ENCODE measurements at places on chromosomes 4 and X.

GRCh38 chr4:164819366-164819765, 57.6 kb upstream of the APELA start:
- DNase-seq, result no peak

- DNase-seq, result no peak
Observed at GRCh38 chrX:76126851-76127250, 46.0 kb upstream of the PBDC1 start.

DNA sequence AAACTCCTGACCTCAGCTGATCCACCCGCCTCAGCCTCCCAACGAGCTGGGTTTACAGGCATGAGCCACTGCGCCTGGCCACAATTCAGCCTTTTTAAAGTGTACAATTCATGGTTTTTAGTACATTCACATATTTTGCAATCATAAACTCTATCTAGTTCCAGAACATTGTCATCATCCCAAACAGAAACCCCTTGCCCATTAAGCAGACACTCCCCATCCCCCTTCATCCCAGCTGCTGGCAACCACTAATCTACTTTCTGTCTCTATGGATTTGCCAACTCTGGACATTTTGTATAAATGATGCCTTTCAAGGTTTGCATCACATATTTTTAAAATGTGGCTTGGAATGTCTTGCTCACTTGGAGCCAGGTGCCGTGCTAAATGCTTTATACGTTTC, 4.5 kb downstream of the CD99L2 start:
- no peak for DNase-seq

DNA sequence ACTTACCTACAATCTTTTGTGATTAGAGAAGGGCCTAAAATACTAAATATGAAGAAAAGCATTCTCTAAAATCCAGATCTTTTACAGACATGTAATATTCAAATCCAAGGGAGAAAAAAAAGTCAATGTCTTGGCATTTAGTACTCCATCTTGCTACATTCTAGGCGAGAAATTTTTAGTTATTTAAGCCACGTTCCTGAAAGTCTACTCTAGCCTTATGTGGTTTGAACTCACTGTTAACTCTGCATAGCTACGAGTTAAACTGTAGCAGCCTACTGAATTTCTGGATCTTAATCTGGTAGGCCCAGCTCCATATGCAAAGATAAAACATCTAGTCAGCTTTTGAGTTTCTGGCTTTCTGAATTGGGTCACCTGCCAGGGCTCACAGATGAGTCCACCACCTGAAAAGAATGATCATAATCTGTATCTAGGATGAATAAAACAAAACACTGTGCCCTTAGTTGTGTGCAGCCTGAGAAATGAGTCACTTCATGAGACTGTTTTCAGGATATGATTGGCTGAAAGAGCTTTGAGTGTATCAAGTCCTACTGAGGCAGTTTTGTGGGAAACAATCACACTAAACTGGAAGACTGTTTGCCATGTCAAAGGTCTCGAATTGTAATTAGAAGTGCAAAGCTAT, 3.2 kb upstream of the NEK1 start:
- no peak for DNase-seq

- DNase-seq, result no peak
Observed at GRCh38 chr4:25081866-25082471, 51.2 kb upstream of the LGI2 start.

DNA sequence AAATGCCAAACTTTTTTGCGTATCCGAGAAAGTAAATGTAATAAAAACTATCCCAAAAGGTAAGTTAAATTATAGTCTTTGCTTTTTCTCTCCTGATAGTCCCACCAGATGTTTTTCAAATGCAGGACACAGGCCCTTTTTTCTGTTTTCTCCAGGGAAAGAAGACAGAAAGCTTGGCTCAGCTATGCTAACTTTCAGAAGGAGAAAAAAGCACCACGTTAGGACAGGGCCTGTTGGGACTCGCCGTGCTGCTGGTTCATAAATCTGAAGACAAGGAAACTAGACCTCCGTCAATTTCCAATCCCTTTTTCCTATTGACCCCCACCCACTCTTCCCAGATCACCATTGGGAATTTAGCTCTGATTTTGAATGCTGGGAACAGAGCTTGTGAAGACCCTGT, 220.9 kb upstream of the SFRP2 start:
- DNase-seq, result no peak

- DNase-seq, result no peak
Observed at GRCh38 chr4:53961351-53961750, 103.1 kb downstream of the CHIC2 start.

- no peak for DNase-seq
Observed at GRCh38 chr4:150176547-150176946, 98.3 kb downstream of the DCLK2 start.

- DNase-seq, result no peak
Observed at GRCh38 chr4:18103876-18104605, 82.5 kb upstream of the LCORL start.

GRCh38 chrX:39896951-39897740, 200.6 kb downstream of the BCOR start:
- DNase-seq, result no peak

GRCh38 chr4:37279894-37280592, 35.5 kb downstream of the NWD2 start:
- no peak for DNase-seq

- no peak for DNase-seq
Observed at GRCh38 chrX:69255441-69256290, 90.4 kb upstream of the PJA1 start.

DNA sequence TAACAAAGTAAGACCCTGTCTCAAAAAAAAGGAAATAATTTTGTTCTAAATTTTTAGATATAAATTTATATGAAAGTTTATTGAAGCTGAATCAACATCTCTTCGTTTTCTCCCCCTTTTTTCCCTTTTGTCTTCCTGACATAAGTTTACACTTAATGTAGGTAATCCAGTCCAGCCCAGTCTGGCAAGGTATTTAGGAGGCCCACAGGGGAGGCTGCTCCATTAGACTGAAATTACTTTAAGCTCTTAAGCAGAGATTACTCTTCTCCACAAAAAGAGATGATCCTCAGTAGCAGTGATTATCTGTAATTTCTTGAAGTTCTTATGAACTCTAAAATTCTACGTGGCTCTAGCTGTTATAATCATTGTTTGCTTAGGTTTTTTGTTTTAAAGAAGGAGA, 46.0 kb downstream of the ANXA5 start:
- DNase-seq, result no peak

- no peak for DNase-seq
Observed at GRCh38 chr4:165111906-165112367, 723 bp downstream of the TMEM192 start.

- DNase-seq, result no peak
Observed at GRCh38 chr4:189941005-189941450, 356 bp downstream of the FRG1 start.

- DNase-seq, result no peak
Observed at GRCh38 chr4:184994010-184994622, 24.2 kb upstream of the HELT start.

DNA sequence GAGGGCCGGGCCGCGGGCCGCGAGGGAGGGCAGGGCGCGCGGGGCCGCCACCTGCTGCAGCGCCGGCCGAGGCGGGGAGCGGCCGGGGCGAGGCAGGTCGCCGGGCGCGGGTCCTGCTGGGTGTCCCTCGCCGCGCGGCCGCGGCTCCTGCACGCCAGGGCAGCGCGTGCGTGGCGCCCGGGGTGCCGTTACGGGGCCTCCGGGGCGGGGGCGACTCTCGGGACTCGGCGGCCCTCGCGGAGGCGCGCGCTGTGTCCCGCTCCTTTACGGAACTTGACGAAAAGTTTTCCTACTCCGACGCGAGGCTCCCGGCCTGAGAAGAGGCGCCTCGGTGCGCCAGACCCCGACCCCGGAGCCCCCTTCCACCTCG, 329 bp downstream of the TBC1D14 start:
- no peak for DNase-seq

DNA sequence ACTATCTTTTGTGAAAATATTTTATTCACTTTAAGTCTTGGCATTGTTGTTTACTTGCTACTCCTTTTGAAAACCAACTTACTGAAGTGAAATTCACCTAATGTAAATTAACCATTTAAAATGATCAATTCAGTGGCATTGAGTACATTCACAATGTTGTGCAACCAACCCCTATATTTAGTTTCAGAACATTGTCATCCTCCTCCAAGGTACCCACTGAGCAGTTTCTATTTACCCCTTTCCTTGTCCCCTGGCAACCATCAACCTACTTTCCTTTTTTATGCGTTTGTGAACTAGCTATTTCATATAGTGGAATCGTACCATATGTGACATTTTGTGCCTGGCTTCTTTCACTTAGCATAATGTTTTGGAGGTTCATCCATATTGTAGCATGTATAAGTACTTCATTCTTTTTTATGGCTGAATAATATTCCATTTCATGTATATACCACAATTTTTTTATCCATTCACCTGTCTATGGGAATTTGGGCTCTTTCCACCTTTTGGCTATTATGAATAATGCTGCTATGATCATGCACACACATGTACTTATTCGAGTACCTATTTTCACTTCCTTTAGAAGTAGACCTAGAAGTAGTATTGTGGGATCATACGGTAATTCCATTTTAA, 85.0 kb downstream of the WWC2 start:
- DNase-seq, result no peak

Measured in stimulated activated CD8-positive, alpha-beta memory T cell treated with anti-CD3 and anti-CD28 coated beads, Interleukin-7, amount 100 ng/mL, for 48 hours (primary cell).